Kidney epithelial cell (primary cell): ENCODE measurements at places on chromosomes 5 and 9. TPM values are rescaled to one million over a fixed set of nuclear protein-coding genes. Genes with fewer than 3 reads are reported as not detected.

- no peak for DNase-seq
These were observed 12.4 kb downstream of the SLC30A5 start for GRCh38 chr5:69105996-69106906.

- no peak for DNase-seq
These were observed 57.4 kb upstream of the PLPP6 start for GRCh38 chr9:4604678-4605095.

DNA sequence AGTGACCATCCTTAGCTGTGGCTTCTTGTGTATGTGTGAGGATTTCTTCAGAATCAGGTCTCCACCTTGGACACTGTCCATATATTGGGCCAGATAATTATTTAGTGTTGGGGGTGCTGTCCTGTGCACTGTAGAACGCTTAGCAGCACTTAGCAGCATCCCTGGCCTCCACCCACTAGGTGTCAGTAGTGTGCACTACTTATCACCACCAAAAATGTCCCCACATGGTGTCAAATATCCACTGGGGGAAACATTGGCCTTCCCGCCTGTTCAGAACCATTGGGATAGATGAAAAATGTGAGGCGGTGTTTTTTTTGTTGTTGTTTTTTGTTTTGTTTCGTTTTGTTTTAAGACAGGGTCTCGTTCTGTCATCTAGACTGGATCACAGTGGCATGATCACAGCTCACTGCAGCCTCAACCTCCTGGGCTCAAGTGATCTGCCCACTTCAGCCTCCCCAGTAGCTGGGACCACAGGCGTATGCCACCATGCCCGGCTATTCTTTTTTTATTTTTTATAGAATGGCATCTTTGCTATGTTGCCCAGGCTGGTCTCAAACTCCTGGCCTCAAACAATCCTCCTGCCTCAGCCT, 67.7 kb downstream of the TENT4A start:
- no peak for DNase-seq

DNA sequence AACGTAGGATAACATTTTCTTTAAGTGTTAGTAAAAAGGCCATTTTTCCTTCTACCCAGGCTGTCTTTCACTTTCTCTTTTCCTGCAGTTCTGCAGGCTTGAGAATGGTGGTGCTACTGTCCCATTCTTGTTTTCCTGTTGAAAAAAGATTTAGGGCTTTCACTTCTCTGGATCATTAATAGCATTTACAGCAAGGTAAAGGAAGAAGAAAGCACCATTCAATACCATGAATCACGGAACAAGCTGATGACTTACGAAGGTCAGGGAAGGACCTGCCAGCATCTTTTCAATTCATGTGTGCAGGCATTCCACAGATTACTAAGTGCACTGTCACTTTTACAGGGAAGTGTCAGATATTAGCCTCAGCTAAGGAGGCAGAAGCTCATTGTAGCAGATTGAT, 292.8 kb downstream of the YTHDC2 start:
- peak; percentile 14 for DNase-seq

C9orf153 gene
- total RNA-seq, result not detected in 2 replicates

GRCh38 chr9:35114840-35115628, 628 bp downstream of the ATOSB start:
- DNase-seq, result no peak

GRCh38 chr9:34500623-34501267, 22.0 kb downstream of the ENHO start:
- no peak for DNase-seq

DNA sequence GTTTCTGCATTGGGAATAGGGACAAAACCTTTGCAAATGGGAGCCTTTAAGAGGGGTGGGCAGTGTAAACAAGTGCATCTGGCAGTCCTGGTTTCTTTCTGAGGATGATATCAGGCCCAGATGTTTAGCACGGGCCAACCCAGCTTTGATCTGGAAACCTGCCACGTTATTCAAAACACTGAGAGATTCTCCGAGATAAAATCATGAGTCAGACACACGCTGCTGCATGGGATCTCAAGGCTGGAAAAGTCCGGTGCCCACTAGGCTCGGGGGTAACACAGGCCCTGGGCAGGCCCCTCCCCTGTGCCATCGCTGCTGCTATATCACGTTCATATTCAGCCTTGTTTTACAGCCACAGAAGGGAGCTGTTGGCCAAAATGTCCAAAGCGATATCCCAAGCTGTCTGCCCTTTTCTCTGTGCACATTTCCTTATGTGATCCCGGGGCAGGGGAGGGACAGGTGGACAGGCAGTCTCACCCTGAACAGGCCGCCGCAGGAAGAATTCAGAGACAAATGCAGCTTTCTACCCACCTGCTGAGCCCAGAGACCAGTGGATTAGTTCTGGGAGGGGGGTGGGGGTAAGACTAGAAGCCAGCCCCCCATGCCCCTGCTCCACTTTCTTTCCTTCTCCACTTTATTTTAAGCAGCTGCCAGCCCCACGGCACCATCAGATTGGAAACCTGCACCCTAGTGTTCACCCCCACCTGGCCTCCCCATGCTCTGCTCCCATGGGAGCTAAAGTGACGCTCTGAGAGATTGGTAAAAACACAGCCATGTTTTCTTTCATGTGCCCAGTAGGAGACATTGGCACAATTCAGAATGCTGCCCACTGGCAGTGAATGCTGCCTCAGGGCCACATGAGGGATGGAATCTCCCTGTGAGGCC, 63.1 kb downstream of the TMOD1 start:
- DNase-seq, result peak; percentile 16

GABRA1 gene
- total RNA-seq, result not detected in 2 replicates
